Uterus (tissue), 4 donors: ENCODE measurements at places on chromosomes 3 and 15. TPM values are rescaled to one million over a fixed set of nuclear protein-coding genes. Genes with fewer than 3 reads are reported as not detected.

- peak; percentile 77 for DNase-seq
Measured at GRCh38 chr3:20141851-20142250, 44.2 kb downstream of the SGO1 start.

DNA sequence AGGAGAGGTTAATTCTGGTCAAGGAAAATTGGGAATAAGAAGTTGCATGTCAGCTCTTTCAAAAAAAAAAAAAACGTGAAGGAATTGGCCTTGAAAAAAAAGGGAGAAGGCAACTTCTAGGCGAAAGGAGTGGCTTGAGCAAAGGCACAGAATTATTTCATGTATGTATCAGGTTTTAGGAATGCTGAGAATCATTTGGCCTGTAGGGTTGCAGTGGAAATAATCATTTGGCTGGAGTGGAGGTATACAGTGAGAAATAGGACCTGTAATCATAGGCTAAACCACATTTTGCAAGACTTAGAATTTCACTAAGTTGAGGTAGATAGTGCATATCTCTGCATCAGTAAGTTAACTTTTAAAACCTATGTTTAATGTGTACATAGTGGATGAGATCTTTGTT lies 54.9 kb downstream of the EPHA6 start:
- no peak for DNase-seq

DNA sequence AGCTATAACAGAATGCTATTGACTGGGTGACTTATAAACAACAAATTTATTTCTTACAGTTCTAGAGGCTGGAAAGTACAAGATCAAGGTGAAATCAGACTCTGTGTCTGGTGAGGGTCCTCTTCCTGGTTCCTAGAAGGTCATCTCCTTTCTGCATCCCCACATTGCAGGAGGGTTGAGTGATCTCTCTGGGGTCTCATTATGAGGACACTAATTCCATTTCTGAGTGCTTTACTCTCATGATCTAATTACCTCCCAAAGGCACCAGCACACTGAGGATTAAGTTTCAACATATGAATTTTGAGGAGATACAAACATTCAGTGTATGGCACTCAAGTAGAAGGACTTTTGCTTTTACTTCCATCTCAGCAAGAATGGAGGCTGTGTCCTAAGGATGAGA lies 534.1 kb upstream of the KCNMB2 start:
- no peak for DNase-seq

DNA sequence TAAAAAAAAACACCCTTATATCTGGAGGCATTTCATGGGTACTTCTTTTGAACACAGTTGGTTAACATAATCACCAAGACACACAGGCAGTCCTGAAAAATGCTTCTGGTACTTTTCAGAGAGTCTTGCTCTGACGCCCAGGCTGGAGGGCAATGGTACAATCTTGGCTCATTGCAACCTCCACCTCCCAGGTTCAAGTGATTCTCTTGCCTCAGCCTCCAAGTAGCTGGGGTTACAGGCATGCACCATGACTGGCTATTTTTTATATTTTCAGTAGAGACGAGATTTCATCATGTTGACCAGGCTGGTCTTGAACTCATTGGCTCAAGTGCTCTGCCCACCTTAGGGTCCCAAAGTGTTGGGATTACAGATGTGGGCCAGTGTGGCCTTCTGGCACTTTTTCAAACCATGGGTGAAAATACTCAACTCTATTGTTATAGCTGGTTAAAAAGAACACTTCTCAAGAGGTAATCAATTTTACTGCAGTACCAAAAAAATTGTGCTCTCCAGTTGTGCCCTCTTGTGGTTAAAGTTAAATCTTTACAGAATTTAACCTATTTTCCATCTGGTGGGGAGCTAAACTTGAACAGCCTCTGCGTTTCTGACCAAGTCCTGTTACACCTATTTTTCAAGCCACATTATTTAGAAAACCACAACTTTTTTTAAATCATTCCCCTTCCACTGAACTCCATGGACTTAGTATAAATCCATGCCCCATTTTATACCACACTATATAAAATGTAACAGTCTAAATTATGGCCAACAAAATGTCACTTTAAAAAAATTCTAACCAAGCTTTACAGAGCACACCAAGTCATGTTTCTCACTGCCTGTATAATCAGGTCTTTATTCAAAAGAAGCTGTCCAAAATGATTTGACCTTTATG lies 1.2 kb upstream of the SNAPC5 start:
- DNase-seq: no peak

- DNase-seq: no peak
Measured at GRCh38 chr3:196938576-196938975, 3.8 kb downstream of the NCBP2 start.

GRCh38 chr3:54550221-54550977 lies 377.5 kb downstream of the LRTM1 start:
- DNase-seq: no peak

DNA sequence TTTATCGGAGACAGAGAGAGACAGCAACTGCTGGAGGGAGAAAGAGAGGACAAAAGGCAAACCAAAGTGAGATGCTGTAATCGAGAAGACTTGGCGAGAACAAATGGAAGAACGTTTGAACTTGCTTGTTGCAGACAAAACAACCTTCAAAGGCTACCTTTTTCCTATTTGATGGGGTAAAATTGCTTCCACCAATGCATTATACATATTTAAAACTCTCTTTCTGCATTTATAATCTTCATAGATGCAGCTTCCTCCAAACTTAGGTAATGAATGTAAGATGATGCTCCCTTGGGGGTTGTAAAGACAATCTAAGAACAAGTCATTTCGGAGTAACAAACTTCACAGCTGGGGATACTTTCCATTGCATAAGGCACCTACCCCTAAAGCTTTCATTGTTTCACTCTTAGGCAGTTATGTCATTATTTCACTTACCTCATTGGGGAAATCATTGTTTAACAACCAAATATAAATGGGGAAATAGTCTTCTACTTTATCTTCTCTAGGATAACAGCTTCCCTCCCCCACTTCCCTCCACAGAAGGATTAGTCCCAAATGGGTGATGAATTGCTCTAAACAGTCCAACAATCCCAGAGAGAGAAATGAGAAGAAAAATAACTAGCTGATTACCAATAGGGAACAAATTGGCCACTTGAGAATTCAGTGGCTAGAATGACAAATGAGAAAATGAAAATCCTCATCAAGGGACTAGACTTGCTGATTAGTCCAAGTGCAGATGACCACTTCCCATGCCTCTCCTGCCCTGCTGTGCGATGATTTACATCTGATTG lies 269.8 kb upstream of the ADAMTS9 start:
- DNase-seq: peak; percentile 22

DNA sequence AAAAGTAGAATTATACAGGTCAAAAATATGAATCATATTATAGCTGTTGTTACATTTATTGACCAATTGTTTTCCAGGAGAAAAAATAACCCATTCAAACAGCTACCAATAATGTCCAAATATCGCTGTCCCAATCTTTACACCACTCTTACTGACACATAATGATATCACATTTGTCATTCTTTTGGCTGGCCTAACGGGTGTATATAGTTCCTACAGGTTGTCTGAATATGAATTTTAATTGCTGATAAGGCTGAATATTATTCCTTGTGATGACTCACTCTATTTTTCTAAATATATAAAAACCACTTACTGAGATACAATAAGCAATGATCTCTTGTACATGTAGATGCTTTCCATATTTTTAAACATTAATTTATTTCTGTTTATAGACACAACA lies 76.4 kb downstream of the FSIP1 start:
- no peak for DNase-seq

- DNase-seq: peak; percentile 55
Measured at GRCh38 chr3:73624017-73624820, 522 bp downstream of the PDZRN3 start.

DNA sequence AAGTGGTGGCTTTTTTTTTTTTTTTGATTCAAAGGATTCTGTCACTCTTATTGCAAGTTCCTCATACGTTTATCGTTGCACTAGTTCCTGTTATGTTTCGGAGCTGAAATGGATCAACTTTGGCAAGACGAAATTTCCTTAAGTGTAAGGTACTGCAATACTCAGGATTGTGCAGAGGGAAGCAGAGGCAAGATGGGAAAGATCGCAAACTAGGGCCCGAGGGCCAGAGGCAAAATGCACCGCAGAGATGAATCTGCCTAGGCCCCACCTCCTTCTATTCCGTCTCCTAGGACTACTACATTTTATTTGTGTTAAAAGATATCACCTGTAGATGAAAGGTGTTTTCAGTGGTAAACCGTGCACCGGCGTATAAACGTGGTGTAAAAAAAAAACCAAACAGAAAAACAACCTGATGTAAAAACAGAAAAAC lies 331 bp downstream of the RNU6-1 start:
- no peak for DNase-seq

DNA sequence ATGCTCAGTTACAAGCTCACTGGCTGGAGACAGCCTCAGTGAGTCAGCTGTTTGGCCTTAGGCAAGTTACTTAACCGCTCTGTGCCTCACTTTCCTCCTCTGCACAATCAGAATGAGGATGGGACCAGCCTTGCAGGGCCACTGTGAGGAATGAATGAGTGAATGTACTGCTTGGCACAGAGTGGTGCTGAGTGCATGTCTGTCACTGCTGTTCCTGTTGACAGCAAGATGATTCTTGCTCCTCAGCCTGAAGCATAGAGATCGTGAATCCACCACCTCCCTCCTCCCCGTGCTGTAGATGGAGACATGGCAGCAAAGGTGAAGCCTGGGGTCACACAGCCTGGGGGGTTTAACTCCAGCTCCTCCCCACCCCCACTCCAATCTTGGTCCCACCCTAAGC lies 14.6 kb upstream of the GRIP2 start:
- no peak for DNase-seq

DNA sequence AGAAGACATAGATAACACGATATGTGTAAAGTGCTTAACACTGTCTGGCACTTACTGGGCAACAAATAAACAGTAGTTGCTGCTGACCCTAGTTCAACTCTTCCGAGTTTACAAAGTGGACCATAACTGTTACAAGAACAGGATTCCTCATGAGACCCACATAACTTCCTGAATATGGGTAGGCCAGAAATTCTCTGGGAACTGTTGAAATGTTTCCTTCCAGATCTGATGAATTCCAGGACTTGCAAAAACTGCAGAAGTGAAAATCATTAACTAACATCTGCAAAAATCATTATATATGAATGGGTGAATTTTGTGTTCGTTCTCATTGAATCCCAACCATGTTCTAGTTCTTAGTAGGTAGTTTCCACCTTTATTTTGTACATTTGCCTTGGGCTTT lies 181.7 kb upstream of the MME start:
- no peak for DNase-seq

DNA sequence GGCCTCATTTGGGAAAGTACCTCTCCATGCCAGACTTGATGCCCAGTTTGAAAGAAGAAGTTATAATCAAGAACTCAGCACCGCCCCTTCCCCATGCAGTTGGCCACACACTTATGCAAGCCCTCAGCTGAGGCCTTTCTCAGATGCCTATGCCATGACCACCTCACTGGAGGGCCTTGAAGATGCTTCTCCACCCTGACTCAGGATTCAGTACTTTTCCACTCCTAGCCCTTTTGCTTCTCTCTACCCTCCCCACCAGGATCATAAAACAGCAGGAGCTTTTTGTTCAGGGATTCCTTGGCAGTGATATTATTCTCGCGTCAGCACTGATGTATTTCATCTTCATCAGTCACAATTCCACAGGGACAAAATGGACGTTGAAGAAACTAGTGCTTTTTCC lies 313.5 kb downstream of the PYDC2 start:
- DNase-seq: no peak

GRCh38 chr3:178915365-178915764 lies 156.2 kb downstream of the ZMAT3 start:
- DNase-seq: no peak

DNA sequence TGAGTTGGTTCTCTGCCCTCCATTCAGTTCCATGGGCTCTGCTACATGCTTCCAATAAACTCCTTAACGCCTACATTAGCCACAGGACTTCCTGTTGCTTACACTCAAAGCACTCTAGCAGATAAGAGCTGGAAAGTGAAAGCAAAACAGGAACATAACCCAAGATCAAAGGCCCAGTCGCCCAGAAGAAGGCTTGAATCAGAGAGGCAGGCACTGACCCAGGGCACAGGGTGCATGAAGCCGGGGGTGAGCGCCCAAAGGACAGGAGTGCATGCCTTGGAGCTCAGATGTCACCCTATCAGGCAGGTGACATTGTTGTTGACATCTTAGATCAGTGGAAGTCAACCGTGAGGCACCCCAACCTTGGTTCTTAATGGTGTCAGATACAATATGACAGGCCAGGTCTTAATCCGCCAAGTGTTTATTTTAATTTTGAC lies 235.1 kb downstream of the UACA start:
- no peak for DNase-seq

DNA sequence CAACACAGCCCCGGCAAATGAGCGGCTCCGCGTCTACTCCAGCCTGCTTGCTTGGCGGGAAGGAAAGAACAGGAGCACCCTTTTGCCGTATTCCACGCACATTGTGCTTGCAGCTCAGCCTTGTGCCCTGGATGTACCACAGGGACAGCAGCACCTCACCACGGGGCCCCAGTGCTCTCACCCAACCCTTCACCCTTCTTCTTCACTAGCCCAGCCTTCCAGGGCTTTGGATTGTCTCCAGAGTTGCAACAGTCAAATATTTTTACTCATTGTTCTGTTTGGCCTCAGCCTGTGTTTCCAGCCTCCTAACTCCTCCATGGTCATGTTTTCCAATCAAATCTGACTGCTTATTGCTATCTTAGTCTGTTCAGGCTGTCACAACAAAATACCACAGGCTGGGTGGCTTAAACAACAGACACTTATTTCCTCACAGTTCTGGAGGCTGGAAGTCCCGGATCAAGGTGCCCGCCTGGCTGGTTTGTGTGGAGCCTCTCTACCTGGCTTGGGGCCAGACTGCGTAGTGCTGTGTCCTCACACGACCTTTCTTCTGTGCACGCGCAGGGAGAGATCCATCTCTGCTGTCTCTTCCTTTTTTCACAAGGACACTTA lies 79.2 kb upstream of the ABHD17C start:
- peak; percentile 34 for DNase-seq

DNA sequence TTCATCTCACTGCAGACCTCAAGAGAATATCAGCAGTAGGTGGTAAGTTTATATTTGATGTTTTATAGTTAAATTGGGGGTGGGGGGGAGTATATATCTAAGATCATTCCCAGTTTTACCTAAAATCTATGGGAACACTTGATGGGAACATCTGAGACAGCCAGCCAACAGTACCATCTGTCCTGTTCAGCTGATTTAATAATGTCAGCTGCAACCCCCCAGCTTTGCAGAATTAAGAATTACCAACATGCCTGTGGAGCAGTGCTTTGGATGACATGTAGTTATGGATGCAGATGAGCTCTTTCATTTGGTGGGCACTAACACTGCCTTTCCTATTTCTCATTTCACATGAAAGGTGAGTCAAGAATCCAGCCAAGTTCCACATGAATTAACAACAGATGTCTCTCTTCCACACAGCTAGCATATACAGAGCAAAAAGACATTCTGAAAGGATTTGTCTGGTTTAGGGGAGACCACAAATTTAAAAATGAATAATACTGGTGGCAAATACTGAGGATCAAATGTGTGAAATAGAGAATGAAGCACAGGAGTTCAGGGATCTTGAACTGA lies 76.2 kb downstream of the SETD5 start:
- no peak for DNase-seq

The OR5H14 gene
- total RNA-seq: not detected

The BDH1 gene
- total RNA-seq: 5.6 TPM

The CCR9 gene
- not detected for total RNA-seq

The CCR8 gene
- not detected for total RNA-seq

The PPP2R3A gene
- 8.5 TPM for total RNA-seq

The EOGT gene
- 63.5 TPM for total RNA-seq

The ARHGEF26 gene
- 13.5 TPM for total RNA-seq
